ENCODE measurements at places on chromosomes 12 and 14.

- DNase-seq: no peak
These were observed 21.0 kb downstream of the TMEM116 start for GRCh38 chr12:111991946-111992345.

DNA sequence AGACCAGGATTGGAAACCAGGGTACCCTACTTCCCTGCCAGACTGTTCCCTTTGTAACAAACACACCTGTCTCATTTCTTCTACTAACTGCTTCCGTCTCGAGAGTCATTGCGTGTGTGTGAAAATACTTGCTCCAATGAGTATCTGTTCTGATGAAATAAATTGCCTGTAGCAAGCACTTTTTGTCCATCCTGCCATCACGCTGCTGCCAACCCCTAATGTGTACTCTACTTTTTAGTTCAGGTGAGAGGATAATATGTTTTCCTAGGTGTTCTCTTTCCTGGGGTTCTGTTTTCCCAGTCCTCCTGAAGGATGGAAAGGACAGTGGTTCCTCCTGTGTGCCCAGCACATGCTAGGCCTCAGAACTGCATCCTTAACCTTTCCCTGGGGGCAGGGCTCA, 1.0 kb downstream of the TUNAR start:
- DNase-seq: no peak

- no peak for DNase-seq
These were observed 417.1 kb upstream of the TMTC1 start for GRCh38 chr12:30200864-30201263.

GRCh38 chr14:75566321-75566720, 12.1 kb upstream of the FLVCR2 start:
- no peak for DNase-seq

DNA sequence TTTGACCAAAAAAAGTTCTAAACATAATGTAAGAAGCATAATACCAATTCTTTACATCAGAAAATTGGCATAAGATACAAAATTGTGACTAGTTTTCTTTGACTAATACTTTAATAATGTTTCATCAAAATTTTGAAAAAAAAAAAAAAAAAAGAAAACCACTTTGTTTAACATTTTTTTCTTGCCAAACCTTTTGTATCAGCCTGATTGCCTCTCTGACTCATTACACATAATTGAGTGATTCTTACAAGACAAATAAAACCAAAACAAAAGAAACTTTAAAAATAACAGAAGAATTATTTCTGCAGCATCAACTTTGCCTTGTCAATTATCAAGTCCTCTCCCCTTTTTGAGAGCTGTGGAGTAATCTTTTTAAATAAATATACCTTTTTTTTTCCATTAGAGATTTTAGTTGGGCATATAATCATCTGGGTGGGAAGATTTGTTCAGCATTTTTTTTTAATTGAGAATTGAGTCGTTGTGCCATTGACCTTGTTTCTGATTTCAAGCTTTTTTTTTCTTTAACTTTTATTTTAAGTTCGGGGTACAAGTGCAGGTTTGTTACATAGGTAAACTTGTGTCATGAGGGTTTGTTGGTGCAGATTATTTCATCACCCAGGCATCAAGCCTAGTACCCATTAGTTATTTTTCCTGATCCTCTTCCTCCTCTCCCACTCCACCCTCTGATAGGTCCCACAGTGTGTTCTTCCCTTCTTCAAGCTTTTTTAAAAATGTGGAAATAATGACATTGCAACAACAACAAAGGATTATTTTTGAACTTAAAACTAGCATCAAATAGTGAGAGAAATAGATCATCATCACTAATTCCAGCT, 45.8 kb upstream of the HMGA2 start:
- no peak for DNase-seq

- no peak for DNase-seq
These were observed at the start of gene FKBP11 for GRCh38 chr12:48925304-48926011. Gene FKBP11, minus strand, starts transcription at chr12:48925492. Its CDS starts 64 bp downstream, at chr12:48925428.

DNA sequence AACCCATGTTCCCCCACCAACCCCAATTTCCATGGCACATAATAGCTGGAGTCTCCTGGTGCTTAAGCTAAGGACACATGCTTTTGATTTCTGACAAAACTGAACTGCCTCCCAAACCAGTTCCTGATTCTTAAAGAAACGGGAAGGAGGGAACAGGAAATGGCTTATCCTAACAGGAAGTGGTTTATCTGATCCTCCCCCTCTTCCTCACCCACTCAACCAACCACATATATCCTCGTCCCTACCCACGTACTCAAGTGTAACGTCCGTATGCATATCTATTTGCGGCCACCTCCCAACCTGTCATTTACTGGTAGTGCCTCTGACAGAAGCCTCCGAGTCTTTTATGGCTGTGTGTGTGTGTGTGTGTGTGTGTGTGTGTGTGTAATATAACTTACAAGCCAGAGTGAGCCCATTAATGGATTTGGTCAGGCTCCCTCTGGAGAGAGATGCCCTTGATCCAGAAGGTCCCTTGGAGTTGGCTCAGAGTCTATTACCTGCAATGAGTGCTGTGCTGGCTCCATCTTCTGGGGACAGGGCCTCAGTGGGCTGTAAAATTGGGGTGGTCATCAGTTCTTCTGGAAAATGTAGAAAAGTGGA, 7.7 kb downstream of the DAZAP2 start:
- no peak for DNase-seq

- no peak for DNase-seq
These were observed 92.9 kb downstream of the PPP2R5C start for GRCh38 chr14:101854366-101854765.

GRCh38 chr12:104220931-104221330, 5.4 kb downstream of the TXNRD1 start:
- no peak for DNase-seq

DNA sequence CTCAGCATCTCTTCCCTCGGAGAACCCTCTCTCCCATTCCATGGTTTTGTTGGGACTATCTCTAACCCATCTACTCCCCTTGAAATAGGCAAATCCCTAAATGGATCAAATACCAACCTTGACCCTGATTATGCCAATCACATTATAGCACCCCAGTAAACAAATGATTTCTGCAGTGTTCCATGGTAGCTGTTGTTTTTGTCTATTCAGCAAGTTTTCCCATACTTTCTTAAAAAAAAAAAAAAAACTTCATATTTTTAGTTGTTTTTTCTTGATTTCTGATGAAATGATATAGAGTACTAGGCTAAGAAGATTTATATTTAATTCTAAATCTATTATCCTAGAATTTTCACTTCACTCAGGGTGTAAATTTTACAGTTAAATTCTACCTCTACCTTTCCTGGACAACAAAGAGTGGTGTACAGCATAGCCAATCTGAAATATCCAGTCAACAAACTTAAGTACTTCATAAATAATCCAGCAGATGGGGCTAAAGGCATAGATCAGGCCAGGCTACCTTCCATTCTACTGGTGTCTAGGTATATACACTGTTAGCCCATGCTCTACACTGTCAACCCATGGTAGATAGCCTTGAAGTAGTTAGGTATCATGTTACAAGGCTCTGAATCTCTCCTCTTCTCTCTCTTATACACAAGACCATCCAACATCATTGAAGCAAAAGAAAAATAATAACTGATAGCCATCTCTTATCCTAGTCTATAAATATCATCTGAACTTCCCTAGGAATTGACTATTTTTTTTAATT, 82.2 kb downstream of the PLEKHG7 start:
- peak; percentile 88 for DNase-seq

DNA sequence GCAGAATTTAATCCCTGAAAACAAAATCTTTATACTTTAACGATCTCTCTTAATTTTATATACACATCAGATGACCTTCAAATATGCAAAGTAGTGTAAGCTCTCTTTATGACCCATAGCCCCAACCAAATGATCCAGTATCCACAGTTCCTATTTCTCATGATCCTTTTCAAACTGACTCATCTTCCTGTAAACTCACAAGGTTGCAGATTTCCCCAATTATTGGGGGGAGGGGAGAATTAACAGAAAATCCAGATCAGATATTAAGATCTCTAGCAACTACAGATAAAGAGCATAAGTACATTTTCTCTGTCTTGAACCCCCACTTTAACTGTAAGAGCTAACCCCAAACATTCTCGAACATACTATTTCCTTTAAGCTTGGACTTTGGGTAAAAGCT, 12.5 kb downstream of the GNS start:
- DNase-seq: no peak

GRCh38 chr14:91573528-91573893, 63.4 kb upstream of the PPP4R3A start:
- no peak for DNase-seq

GRCh38 chr12:50282721-50283228, 545 bp downstream of the LIMA1 start:
- no peak for DNase-seq

- no peak for DNase-seq
These were observed at the start of gene CD69 for GRCh38 chr12:9760699-9761418. Gene CD69, minus strand, starts transcription at chr12:9760901. Its CDS starts 81 bp downstream, at chr12:9760820.

- no peak for DNase-seq
These were observed 22.6 kb upstream of the BMP4 start for GRCh38 chr14:53979113-53979681.

DNA sequence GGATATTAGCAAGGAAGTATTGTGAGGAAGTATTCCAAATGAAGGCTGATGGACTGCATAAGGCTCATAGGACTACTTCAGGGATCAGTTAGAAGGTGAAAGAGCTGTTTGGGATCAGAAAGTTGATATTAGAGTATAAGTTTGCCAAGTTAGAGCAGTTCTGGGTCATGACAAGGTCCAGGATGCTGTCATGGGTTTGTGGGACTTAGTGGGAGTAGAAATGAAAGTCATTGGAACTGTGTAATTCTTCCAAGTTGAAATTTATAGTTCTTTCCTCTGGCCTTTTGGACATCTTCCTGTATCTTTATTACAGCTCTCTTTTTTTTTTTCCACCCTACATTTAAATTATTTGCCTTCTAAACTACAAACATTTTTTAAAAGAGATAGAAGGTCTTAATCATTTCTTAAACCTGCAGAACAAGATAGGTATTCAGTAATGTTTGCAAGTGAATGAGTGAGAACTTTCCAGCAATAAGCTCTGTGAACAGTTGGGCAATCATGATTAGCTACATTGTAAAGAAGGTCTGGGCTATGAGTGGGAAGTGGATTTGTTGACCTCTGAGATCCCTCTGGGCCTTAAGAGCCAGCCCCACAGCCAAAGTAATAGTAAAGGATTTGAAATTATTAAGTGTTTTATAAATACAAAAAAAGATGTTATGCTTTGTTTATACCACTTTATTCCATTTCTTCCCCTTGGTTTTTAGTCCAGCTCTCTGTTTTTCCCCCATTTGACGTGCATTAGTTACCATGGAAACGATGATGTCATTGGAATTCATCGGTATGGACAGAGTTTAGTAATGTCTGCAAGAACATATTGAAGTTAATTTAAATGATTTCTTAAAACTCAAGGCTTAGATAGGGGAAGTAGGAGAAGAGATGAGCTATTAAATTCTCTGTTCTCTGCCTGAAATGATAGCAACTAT, 247.9 kb upstream of the ARHGAP5 start:
- no peak for DNase-seq

GRCh38 chr12:67085699-67086098, 183.5 kb upstream of the CAND1 start:
- no peak for DNase-seq

DNA sequence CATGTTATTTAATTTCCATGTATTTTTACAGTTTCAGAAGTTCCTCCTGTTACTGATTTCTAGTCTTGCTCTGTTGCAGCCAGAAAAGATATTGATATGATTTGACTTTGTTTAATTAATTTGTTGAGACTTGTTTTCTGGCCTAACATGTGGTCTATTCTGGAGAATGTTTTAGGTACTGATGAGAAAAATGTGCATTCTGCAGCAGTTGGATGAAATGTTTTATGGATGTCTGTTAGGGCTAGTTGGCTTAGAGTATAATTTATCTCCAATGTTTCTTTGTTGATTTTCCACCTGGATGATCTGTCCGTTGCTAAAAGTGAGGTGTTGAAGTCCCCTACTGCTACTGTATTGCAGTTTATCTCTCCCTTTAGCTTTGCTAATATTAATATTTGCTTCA, 54.4 kb downstream of the GPR137C start:
- DNase-seq: no peak

- no peak for DNase-seq
These were observed 114.5 kb upstream of the NCOR2 start for GRCh38 chr12:124681779-124682391.

DNA sequence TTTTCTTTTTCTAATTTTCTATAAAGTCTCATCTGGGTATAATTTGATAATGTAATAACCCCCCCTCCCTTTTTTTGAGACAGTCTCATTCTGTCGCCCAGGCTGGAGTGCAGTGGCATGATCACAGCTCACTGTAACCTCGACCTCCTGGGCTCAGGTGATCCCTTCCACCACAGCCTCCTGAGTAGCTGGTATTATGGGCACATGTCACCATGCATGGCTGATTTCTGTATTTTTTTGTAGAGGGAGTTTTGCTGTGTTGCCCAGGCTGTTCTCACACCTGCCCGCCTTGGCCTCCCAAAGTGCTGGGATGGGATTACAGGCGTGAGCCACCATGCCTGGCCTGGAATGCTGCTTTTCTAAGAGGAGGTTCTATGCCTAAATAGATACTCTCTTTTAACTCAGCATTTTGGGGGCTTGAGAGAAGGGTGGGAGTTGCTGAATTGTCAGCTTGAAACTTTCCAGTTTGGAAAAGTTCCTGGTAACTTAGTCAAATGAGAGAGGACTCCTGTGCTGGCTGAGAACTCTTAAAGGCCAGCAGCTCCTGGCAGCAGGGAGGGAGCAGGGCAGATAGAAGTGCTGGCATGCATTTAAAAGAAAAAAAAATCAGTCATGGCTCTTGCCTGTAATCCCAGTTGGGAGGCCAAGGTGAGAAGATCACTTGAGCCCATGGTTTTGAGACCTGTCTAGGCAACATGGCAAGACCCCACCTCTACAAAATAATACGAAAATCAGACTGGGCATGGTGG, 13.0 kb downstream of the NUDT4 start:
- no peak for DNase-seq

GRCh38 chr14:75800792-75801191, 139.7 kb downstream of the TTLL5 start:
- no peak for DNase-seq

DNA sequence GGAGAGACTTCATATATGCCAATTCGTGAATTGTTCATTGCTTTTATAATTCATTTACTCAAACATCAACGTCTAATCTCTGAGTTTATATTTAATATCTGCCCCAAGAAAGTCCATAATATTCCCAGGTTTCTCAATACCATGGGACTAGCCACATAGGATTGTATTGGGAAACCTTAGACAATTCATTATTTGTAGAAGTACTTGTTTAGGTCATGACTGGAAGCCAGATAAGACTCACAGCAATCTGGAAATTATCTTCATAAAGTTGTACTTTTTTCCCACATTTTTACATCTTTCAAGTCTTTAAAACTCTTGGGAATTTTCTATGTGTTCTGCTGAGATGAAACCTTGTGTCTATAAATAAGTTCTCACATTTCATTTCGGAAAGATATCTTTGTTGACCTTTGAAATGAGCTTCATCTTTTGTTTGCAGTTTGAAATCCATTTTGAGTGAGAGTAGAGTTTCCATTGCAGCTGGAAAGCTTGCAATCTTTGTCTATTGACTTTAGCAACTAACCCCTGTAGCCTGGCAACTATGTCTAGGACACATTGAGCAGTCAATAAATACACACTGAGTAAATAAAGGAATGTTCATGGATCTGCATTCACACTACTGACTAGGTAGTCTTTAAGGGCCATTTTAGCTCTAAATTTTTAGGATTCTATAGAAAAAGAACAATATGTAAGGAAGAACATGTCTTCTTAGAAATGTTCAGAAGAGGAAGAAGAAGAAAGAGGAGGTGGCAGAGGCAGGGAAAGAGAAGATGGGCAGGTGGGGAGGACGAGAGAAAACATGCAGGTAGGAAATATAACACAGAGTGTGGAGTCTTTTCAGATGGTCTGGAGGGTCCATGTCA, 154.4 kb downstream of the LRIG3 start:
- no peak for DNase-seq

GRCh38 chr12:109811624-109811995, 21.6 kb downstream of the TRPV4 start:
- no peak for DNase-seq
